ENCODE measurements at places on chromosomes 4 and X.

DNA sequence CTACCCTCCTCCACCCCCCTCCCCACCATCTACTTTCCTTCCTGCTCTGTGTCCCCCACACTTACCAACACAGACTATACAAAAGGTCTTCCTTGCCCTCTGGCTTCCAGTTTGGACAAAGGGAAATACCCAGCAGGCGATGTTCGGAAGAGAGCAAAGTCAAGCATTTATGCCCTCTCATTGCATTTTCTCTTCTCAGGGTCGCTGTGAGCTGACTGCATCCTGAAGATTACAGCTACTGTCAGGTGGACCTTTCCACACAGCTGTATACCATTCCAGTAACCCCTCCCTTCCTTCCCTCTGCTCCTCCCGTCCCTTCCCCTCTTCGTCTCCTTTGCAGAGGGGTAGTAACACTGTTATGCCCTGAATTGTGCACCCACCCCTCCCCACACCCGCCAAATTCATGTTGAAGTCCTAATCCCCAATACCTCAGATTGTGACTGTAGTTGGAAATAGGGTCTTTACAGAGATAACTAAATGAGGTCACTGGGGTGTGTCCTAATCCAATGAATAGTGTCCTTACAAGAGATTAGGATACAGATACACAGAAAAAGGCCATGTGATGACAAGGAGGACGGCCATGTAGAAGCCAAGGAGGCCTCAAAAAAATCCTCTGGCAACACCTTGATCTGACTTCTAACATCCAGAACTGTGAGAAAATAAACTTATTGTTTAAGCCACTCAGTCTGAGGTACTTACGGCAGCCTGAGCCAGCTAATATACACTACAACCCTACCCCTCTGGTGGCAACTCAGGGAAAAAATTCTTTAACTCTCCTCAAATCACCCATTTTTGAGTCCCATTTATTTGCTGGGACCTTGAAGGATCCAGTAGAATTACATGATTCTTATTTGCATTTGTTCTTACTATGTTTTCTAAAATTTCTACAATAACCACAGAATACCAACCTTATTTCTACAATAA is 11.7 kb downstream of the MORF4L2 start:
- DNase-seq = no peak

DNA sequence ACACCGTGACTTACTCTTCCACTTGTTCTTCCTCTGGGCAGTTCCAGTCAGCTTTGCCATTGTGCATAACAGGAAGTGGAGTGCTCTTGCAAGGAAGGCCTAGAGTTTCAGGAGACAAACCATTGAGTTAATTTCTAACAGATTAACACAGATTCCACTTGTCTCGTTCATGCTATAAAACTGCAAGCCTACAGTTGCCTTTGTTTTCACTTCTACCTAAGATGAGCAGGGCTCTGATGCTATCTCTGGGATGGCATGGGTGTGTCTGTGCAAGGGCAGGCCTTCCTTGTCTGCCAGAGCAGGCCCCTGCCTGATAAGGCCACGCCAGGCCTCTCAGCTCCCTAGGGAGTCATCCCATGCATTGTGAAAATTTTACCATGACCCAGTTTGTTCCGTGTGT is 67.7 kb upstream of the PGRMC2 start:
- no peak for DNase-seq

DNA sequence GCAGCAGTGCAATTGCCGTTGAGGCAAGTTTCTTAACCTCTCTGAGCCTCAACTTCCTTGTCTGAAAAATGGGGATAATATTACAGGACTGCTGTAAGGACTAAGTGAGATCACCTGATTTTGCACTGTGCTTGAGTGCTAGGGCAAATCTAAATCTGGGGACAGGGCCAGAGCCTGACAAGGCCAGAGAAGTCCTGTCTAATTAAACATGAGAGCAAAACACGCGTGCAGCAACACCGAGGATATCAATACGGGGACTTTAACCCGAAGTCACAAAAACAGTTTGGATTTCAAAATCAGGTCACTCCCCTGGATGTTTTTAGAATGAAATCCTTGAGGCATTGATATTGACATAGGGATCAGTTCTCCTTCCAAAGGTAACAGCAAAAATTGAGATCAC is 5.7 kb upstream of the GJB1 start:
- no peak for DNase-seq

DNA sequence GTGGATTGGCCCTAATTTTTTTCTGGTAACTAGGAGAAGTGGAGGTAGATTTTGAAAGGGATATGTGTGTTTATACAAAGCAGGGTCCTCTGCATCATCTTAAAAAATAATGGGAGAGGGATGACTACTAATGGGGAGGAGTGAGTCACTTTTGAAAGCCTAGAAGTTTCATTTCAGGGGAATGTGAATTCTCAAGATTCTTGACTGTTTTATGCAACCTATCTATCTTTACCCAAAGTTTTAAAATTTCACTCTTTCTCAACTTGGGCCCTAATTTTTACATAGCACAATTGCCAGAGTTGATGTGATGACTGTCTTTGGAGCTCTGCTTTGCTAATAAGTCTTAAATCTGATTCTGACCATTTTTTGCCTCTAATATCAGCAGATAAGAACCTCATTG is 445.2 kb downstream of the GRXCR1 start:
- no peak for DNase-seq

DNA sequence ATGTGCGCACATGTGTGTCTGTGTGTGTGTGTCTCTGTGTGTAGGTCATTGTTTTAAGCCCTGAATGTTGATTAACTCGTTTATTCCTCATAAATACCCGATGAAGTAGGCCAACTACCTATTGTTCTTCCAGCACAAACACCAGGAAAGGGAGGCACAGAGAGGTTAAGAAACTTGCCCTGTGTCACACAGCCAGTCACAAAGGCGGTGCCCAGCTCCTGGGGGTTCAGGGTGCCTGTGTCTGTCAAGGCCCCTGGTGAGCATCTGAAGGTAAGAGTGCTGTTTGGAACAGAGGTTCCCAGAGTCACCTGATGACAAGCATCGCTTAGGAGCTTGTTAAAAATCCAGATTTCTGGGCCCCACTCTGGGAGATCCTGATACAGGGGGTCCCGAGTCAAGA is 18.0 kb upstream of the SH3TC1 start:
- DNase-seq = no peak

DNA sequence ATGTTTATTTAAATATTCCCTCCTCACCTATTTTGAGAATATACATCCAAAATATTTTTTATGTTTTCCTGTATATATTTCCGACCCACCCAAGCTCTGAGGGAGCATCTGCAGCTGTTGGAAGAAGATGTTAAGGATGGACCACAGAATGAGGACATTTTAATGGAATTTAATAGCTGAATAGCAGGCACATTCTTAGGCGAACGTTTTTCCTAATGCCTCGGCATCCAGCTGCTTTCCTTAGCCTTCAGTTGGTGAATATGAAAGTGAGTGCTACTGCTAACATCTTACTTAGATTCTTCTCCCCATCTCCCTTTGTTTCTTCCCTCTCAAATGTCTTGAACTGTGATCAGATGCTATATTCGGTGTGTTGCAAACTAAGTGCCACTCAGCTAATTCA is 158.0 kb upstream of the CTSO start:
- DNase-seq = no peak

GRCh38 chr4:68592673-68593072 is 16.6 kb upstream of the UGT2B17 start:
- DNase-seq = no peak

DNA sequence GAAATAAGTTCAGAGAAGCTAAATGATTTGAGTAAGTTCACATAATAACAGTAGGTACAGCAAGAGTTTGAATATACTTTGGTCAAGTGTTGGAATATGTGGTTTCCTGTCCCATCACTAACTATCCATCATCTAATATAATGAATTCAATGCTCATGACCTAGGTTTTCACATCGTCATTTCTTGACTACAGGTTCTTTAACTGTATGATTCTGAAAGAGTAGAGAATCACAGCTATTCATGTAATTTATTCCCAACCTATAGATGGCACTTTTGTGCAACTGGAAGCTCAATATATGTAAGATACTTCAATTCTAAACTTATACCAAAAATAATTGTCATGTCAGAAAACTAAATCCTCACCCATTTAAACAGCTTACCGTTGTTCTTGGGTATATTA is 53.1 kb downstream of the TIGD2 start:
- DNase-seq = no peak

Data from psoas muscle (tissue), 8 donors.